ENCODE measurements at places on chromosomes 1 and 21.
A peak's percentile ranks its signal among the peaks of the same experiment; 100 is the strongest.

GRCh38 chr1:174007851-174008250 is 14.3 kb downstream of the RC3H1 start:
- DNase-seq: no peak

GRCh38 chr1:14522926-14523241 is 75.6 kb upstream of the KAZN start:
- DNase-seq: no peak

DNA sequence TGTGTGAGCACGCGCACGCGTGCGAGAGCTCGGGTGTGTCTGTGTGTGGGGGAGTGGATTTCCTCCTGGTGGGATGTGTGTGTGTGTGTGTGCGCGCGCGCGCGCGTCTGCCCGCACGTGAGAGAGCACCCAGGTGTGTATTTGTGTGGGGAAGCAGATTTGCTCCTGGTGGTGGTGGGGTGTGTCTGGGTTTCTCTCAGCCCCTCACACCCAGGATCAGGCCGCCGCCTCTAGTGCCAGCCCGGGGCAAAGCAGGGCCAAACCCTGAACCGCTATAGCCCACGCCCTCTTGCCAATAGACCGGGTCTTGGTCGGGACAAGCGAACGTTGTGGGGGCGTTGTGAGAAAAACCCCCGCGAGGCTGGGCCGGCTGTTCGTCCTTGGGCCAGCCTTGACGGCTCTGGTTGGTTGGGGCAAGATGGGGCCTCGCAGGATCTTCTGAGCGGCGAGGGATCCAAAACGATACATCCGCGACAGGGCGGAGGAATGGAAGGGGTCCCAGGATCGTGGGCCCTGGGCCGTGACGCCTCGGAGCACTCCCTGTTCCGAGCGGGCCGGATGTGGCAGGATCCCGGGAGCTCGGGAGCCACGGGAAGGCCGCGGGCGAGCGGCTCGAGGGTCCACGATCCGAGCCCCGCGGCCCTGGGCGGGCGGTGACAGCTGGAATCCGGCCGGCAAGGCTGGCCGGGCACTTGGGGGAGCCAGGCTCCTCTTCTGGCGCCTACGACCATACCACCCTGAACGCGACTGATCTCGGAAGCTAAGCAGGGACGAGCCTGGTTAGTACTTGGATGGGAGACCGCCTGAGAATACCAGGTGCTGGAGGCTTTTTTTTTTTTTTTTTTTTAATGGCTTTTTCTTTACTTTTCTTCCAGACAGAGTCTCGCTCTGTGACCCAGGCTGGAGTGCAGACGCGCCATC is 68.2 kb downstream of the RNF187 start:
- DNase-seq: no peak

DNA sequence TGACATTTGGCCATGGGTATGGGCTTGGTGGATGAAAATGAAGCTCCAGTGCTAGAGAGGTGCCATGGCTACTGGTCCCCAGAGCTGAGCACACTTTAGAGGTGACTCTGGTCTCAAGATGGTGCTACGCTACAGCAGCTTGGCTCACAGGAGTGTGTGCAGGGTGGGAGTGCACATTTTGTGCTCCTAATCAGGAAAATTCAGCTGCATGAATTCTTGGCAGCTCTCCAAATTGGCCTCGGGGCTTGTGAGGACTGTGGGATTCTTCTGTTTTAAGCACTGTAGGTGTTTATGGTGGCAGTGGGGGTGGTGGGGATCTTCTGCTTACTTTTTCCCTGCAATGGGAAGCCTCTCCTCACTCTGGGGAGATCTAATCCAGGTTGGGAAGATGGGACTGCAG is 17.3 kb upstream of the TIPRL start:
- no peak for DNase-seq

DNA sequence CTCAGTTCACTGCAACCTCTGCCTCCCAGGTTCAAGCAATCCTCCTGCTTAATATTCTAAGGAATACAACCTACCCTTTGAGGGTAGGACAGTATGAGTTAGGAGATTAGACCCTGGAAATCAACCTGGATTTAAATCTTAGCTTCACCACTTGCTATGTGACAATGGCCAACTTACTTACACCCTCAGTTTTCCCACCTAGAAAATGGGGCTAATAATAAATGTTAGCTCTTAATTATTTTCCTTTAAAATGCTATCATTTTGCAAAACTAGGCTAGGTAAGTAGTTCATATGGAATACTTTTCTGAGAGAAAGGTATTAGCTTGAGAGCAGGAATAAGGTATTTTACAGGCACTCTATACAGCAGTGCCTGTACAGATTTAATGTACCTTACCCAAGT is 110.8 kb downstream of the PHTF1 start:
- DNase-seq: no peak

GRCh38 chr1:89170170-89171066 is 5.4 kb downstream of the GBP7 start:
- no peak for DNase-seq

DNA sequence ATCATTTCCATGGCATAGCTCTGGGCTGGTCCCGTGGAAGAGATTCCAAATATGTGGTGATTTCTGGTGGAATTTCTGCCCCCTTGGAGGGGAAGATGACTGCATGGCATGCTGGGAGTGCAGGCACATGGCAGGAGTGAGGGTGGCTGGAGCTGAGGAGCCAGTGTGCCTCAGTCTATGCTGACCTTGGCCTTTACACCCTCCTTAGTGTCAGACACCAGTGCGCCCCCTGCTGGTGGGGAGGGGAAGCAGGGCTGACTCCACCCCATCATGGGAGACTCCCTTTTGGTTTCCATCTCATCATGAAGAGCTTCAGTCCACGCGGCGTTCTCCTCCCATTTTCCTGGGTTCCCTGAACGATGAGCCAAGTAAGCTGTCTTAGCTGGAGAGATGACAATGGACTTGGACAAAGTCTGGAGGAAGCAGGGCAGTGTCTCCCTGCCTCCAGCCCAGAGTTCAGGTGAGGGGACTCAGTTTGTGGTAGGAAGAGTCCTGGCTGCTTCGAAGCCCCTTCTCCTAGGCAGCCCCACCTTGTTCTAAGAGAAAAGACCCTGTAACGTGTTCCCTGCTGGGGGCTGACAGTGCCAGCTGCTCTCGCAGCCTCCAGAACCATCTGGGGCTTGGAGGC is 10.3 kb downstream of the ALX3 start:
- DNase-seq: peak; percentile 27

DNA sequence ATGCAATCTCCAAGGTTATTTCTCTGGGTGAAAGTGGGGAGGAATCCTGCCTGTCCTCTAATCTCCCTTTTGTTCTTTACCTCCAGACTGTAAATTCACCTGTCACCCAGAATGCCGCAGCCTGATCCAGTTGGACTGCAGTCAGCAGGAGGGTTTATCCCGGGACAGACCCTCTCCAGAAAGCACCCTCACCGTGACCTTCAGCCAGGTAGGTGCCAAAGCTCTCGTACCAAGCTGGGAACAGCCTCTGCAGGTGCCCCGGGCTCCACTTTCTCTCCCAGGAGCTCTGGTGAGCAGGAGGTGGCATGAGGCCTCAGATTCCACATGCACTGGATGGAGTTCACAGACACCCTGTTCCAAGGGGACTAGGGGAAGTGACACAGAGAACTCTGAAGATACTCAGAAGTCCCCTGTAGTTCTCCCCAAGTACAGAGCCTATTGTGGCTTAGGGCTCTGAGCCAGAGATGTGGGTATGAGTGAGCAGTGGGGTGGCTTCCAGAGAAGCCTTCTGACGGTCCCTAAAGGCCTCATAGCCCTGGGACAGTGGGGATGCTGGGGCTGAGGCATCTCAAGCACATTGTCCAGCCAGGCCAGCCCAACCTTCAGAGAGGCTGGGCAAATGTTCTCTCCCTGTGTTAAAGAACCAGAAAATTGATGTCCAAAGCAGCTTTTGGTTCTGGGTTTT is 30.9 kb downstream of the RASSF5 start:
- DNase-seq: no peak

- no peak for DNase-seq
Measured at GRCh38 chr1:25624156-25624555, 7.6 kb downstream of the MAN1C1 start.
